ENCODE measurements at places on chromosomes 1 and 21.

- DNase-seq = no peak
Observed at GRCh38 chr1:109824349-109825115, 60.8 kb upstream of the EPS8L3 start.

- no peak for DNase-seq
Observed at GRCh38 chr1:218667781-218668516, 322.8 kb downstream of the TGFB2 start.

DNA sequence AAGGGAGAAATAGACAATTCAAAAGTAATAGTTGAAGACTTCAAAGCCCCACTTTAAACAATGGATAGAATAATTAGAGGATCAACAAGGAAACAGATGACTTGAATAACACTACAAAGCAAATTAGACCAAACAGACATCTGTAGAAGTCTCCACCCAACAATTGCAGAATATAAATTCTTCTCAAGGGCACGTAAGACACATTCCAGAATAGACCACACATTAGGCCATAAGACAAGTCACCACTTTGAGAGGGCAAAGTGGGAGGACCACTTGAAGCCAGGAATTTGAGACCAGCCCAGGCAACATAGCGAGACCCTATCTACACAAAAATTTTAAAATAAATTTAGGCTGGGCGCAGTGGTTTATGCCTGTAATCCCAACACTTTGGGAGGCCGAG is 20.5 kb upstream of the RNF186 start:
- DNase-seq = no peak

DNA sequence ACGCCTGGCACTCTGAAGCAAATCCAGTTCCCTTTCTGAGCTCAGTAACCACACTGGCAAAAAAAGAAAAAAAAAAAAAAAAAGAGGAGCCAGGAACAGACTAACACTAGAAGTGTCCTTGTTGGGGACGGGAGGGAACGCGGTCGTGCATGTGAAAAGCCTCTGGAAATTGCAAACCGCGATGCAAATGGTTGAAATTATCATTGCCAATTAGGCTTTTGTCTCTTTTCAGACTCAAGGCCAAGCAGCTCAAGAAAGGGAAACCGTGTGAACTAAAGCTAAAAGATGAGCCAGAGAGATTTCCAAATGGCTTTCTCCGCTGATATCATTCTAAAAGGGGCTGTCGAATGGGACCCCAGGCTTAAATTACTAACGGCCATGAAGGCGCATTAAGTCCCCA is 13.5 kb downstream of the TRABD2B start:
- no peak for DNase-seq

- no peak for DNase-seq
Observed at GRCh38 chr1:238653693-238654321, 732.6 kb upstream of the CHRM3 start.

GRCh38 chr21:43354026-43354420 is 72.9 kb downstream of the SIK1 start:
- no peak for DNase-seq

DNA sequence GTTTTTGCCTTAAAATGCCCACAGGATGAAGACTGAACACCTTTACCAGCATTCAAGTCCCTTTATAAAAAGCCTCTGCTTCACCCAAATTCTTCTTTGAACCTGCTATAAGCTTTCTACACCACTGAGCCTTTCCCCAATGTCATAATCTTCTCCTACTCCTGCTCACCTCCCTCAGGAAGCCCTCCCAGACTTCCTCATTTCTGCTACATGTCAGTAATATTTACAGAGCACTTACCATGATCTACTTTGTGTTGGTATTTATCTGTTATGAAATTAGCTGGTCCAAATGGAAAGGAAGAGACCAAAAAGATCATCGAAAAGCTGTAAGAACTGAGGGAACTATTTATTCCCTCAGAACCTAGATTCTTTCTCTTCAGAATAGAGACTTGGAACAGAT is 8.5 kb downstream of the OVGP1 start:
- no peak for DNase-seq

DNA sequence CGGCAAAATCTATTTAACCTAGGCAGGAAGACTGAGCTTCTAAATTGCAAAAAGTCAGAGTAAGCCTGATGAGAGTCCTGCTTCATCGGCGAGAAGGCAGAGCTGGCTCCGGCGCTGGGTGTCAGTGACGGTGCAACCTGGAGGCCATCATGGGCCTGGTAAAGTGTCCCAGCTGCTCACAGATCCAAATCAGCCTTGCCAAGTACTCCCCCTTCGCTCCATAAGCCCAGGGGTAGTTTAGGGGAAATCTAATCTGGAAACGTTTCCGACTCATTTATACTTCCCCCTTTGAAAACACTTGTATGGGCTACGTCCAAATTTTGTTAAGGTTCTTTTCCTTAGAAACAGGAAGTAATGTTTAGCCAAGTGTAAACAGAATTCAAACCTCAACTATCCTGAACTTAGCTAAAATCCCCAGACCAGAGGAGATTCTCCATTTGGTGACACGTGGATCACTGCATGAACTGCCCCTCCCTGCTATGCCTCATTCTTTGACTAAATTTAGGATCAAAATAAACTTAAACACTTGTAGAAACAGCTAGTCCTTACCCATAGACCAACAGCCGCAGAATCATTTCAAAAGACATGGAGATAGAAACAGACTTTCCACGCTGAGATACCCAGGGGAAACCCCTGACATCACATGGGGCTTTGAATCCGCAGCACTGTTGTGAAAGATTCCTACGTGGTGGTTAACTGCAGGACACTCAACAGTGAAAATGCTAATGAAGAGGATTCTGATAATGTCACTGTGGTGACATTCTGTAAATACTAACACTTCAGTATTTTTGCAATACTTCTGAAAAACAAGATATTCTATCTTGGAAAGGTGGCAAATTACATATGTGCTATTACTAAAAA is 172.7 kb downstream of the TGFBR3 start:
- no peak for DNase-seq

DNA sequence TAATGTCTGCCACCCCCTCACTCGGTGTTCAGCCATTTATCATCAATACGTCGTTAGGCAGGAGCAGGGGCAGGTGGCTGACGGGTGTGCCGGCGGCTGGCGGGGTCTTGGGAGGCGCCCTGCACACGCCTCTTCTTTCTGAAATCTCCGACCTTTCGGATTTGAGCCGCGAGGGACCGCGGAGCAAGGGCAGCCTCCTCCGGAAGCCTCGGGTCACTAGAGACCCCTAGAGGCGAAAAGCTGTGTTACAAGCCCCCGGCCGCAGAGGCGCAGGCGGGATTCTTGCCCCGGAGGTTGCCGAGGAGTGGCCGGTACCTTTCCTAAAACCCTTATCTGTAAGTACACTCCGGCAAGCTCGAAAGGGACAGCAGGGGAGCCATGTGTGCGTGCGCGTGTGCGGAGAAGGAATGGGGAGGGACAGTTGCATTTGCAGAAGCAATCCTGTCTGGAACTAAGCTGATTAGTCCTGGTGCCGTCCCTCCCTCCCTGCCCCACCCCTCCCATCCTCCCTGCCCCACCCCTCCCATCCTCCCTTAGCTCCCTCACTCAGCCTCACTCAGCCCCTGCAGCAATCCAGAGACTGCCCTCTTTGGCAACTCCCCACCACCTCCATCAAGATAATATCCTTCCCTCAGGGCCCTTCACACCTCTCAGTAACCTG is 11.0 kb downstream of the BRINP2 start:
- no peak for DNase-seq

GRCh38 chr1:85125891-85126290 is 74.9 kb downstream of the SYDE2 start:
- no peak for DNase-seq

- no peak for DNase-seq
Observed at GRCh38 chr1:219529116-219529515, 83.8 kb downstream of the ZC3H11B start.

GRCh38 chr1:184945029-184945428 is 29.3 kb downstream of the NIBAN1 start:
- no peak for DNase-seq
